Dermis microvascular lymphatic vessel endothelial cell (primary cell): ENCODE measurements at places on chromosomes 5 and 9. TPM values are rescaled to one million over a fixed set of nuclear protein-coding genes. Genes with fewer than 3 reads are reported as not detected.

SLC6A18 gene
- total RNA-seq, result not detected in 2 replicates

CYSRT1 gene
- total RNA-seq, result 0.13 and 0.25 TPM in 2 replicates

C5 gene
- 1.5 and 1.6 TPM in 2 replicates for total RNA-seq

GRCh38 chr9:136890661-136891060 lies 4.3 kb downstream of the TRAF2 start:
- no peak for DNase-seq

DNA sequence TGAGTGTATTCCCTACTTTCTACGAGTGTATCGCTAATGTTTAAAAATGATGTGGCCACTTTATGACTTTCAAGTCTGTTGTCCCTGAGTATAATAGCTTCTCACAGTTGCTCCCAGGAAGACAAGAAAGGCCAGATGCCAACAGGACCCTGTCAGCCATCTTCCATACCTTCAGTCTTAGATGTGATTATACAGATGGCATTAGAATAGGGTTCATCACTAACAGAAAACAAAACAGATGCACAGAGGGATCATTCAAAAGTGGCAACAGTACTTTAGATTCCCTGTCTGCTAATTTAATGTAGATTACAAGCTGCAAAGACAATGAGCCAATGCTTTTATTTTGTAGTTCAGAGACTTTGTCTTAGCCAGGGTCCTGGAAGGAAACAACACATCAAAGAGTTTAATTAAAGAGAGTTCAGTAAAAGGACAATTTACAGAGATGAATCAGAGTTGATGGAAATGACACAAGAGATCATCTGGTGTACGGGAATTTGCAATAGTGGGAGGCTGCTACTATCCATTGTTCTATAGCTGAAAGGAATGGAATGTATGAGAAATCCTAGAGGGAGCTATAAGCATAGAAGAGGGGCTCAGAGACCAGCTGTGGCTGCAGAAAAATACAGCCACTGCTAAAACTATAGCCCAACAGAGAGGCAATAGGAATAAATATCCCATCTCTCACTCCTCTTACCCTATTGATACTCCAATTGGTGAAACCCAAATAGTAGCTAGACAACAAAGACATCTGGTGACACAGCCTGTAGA lies 393.7 kb upstream of the SMC2 start:
- DNase-seq, result no peak

GRCh38 chr9:69590266-69590665 lies 81.9 kb downstream of the APBA1 start:
- DNase-seq, result no peak

DNA sequence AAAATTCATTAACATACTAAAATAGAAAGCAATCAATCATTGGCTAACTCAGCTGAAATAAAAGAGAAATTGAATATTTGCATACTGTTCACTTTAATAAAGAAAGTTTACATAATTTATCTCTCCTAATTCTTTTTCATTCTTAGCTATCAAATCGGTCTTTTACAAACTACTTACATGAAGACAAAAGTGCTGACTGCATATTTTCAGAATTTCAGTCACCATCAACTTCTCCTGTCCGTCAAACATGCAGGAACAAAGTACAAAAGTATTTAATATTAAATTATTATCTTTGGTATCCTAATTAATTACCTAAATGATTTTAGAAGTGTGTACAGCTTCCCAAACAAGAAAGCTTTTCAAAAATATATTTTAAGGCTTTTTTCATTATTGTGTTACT lies 248.4 kb downstream of the CYLC2 start:
- DNase-seq, result no peak

- DNase-seq, result no peak
These were observed 83.9 kb downstream of the RIC1 start for GRCh38 chr9:5712651-5713390.

SLC4A9 gene
- not detected in 2 replicates for total RNA-seq
